ENCODE measurements at places on chromosomes 7 and 10.

GRCh38 chr10:93548376-93549071 is 17.9 kb upstream of the FFAR4 start:
- DNase-seq: no peak

- no peak for DNase-seq
Measured at GRCh38 chr7:37806152-37806551, 42.2 kb upstream of the NME8 start.

- no peak for DNase-seq
Measured at GRCh38 chr10:91705948-91706670, 73.2 kb upstream of the PPP1R3C start.

DNA sequence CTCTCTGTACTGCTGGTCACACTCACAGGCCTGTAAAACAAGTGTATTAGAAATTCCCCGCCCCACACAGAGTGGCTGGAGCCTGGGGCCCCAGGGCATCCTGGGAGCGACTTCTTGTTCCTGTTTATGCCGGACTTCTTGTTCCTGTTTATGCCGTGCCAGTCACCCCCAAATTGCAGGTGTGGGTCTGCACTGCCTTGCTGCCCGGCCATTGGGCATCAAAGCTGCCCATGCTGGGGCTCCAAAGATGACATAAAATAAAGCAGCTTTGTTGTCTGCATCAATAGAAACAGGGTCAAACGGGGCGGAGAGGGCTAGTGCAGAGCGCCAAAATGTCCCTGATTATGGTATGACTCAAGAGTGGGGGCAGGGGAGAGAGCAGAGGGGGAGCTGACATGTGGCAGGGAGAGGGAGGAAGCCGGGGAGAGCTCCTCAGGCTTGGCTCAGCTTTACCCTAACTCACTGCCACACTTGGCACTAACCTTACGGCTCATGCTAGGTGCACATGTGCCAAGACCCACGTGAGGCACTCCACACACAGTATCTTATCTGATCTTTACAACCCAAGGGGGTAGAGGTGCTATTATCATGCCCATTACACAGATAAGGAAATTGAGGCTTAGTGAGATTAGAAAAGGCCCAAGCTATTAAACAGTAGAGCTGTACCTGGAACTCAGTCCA is 98.4 kb downstream of the PIP4K2A start:
- no peak for DNase-seq

- no peak for DNase-seq
Measured at GRCh38 chr10:92938841-92939240, 90.5 kb downstream of the EXOC6 start.

GRCh38 chr10:125708971-125709503 is 10.5 kb upstream of the EDRF1 start:
- DNase-seq: no peak

DNA sequence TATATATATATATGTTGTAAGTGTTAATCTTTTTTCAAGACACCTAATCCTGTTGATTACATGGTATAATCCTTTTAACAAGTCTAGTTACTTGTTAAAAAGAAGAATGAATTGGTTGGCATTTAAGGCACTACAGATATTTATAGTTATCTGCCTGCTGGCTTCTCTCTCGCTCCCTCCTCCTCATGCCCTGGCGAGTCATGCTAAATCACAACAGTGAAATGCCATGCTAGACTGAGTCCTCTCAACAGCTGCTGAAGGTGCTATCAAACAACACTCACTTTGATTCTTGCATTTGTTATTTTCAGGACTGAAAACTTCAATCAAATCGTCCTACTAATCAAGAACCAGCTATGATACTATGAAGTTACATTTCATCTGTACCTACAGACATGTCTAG is 15.4 kb downstream of the NRAP start:
- DNase-seq: no peak

- no peak for DNase-seq
Measured at GRCh38 chr7:143205560-143206293, 16.1 kb upstream of the TAS2R40 start.

- no peak for DNase-seq
Measured at GRCh38 chr7:80827239-80827633, 91.6 kb downstream of the SEMA3C start.

DNA sequence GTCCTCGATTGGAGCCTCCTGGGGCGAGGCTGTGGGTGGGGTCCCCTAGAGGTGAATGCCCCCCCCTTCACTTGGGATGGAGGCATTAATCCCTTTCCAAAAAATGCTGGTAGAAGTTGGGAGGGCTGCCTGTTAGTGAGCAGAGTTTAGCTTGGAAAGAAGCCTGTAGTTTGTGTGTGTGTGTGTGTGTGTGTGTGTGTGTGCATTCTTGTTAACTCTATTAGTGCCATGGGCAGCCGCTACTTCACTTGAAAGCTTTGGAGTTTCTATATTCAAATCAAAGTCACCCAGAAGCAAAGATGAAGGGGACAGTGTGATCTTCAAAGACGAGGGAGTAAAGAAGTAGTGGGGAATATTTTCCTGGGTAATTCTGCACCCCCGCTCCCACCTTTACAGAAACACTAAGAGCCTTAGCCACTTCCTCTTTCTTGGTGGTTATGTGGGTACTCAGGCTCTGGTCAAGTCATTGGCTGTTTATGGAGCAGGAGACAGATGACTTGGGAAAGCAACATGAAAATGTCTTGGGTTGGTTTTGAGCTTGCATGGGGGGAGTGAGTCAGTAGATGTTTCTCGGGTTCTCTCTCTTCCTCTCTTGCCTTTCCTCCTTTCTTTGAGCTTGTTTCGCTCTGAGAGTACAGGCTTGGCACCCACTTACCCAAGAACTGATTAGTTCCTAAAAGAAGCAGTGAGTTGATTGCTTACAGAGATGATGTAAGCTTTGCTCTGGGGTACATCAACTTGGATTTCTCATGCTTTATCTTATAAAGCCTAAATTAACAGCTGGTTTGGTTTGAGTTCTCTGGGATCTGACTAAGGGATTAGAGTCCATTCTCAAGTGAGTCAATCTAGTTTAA is 35.9 kb downstream of the TCF7L2 start:
- DNase-seq: no peak

GRCh38 chr10:96860631-96861277 is 28.7 kb downstream of the LCOR start:
- DNase-seq: no peak

DNA sequence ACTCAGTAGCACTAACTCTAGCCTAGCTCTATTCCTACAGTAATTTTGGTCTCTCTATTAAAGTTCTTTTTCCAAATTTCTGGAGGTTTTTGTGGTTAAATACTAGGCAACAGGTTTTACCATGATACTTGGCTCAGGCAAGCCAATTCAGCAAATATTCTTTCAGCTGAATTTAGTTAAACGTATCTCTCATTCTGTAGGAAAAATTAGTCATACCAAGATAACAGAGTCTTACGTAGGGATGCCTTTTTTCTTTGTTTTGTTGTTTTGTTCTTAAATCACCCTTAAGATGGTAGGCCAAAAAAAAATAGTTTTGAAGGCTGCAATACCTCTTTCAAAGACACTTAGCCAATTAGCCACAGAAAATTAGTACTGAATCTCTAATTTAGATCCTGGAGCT is 180.5 kb downstream of the MAGI2 start:
- no peak for DNase-seq

GRCh38 chr10:341081-341740 is 206.0 kb downstream of the ZMYND11 start:
- DNase-seq: no peak

- peak; percentile 91 for DNase-seq
Measured at GRCh38 chr10:102072673-102073527, 7.8 kb downstream of the HPS6 start.

GRCh38 chr7:66238773-66239466 is 33.8 kb downstream of the TPST1 start:
- DNase-seq: no peak

DNA sequence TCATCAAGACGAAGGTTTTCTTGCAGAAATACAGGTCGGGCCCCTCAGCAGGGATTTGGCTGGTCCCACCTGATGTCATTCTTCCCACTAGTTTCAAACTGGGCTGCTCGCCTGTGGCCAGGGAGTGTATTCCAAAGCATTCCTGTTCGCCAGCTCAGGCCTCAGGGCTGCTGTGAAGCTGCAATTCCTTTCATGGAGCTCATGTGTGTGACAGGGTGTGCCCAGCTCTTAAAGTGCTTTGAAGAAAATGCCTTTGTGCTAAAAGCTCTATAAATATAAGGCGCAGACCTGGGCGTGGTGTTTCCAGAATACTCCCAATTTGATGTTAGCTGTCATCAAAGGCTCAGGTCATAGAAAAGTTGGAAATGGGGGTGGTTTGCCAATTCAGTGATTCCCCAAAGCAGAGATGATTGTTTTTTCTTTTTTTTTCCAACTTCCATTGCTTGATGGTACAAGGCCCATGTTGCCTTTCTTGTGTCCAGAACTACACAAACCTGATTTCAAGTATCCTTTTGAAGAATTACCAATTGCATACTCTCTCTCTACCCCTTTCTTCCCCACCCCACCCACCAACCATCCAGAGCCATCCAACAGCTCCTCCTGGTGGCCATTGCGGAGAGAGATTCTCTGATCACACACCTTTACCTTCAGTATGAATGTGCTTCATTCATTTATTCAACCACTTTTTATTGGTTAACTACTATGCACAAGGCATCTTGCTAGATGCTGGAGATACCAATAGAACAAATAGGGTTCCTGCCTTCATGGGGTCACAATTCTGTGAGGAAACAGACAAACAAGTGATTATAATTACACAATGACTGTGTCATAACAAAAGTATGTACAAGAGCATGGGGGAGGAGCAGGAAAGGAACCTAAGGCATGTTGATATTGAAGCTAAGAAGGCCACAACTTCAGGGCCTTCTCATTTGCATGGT is 297.3 kb upstream of the LYZL1 start:
- DNase-seq: no peak

DNA sequence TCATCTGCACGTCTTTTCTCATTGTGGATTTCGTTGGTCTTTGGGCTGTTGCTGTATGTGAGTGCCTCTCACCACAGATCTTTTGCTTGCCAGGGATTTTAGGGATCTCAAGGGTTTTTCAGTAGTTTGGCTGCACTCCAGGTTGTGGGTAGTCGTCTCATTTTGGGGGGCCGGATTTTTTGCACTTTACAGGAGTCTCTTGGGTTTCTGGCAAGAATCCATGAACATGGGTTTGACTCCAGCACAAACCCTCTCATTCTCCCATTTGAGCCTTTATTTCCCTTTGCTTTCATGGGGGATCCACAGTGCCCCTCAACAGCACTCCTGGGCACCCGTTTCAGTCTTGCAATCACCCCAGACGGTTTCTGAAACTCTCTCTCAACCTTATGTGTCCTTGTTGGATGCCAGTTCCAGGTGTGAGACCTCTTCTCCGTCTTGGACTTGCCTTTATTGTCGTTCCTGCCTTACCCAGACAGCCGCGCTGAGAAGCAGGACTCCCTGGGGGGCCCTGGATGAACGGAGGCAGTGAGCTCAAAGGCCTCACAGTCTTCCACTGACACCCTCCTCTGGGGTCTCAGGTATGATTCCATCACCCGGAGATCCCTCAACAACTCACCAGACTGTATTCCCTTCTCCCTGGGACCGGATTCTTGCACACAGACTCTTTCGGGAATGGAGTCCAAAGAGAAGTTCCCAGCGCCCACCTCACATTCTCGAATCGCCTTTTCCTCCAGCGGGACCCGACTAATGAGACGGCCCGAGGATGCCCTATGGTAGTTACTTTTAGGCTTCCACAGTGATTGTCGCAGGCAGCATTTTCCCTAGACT is 18.8 kb upstream of the ZNF273 start:
- DNase-seq: no peak

DNA sequence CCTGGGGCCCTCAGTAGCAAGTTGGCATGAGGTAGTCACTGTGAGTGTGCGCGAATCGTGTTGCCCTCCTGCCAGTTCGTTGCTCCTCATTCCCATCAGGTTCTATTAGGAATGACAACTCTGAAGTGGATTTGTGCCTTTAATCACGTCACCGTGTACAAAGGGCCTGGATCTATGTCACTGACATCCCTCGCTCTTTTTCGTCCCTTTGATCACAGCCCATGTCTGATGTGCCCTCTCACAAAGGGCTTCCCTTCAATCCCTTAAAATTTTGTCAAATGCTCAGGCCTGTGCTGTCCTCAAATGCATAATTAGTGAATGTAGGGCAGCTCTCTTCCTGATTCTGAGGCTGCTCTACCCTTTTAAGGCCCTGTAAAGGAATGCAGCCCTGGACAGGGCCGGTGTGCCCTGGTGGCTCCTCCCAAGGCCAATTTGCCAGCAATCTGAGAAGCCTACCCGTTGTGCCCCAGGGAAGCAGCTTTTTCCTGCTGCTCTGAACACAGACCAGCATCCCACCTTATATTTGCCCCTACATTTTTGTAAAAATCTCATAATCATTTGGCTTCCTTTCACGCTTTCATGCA is 93.6 kb downstream of the TMEM178B start:
- no peak for DNase-seq

- no peak for DNase-seq
Measured at GRCh38 chr10:113858541-113858940, 4.1 kb downstream of the NHLRC2 start.

- peak; percentile 76 for DNase-seq
Measured at GRCh38 chr10:110221721-110222261, 14.4 kb downstream of the MXI1 start.

GRCh38 chr7:117411539-117411938 is 15.8 kb downstream of the ASZ1 start:
- DNase-seq: no peak

DNA sequence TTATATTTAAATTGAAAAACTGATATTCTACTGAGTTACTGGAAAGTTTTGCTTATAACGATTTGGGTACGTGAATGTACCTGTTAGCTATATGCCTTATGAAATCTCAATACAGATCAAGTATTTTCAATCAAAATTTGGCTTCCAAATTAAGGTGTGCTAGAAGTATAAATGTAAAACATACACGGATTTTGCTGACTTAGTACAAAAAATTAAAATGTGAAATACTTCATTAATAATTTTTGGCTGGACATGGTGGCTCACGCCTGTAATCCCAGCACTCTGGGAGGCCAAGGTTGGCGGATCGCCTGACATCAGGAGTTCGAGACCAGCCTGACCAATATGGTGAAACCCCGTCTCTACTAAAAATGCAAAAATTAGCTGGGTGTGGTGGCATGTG is 11.7 kb downstream of the DNAJC1 start:
- DNase-seq: no peak

DNA sequence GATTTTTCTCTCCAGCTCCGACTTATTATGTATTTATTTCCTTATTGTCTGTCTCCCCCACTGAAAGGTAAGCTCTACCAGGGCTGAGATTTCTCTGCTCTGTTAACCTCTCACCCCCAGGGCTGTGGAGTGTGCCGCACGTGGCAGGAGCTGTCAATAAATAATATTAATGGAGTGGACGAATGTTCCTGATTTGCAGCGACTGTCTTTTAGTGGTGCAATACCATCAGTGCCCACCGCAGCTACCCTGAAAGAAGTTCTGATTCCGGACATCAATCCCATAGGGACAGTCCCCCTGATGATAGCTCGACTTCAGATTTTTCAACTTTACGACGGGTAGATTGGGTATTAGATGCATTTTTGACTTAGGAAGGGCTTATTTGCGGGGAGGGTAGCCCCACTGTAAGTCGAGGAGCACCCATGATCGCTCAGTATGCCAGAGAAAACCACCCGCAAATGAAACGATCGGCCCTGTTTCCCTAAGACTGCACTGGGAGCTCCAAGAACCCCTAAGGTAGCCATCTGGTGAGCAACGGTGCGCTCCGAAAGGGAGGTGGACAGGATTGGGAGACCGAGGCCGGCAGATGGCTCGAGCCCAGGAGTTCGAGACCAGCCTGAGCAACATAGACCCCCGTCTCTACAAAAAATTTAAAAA is 986 bp upstream of the PPP2R2D start:
- no peak for DNase-seq
